ENCODE measurements at places on chromosomes 5 and 9.

DNA sequence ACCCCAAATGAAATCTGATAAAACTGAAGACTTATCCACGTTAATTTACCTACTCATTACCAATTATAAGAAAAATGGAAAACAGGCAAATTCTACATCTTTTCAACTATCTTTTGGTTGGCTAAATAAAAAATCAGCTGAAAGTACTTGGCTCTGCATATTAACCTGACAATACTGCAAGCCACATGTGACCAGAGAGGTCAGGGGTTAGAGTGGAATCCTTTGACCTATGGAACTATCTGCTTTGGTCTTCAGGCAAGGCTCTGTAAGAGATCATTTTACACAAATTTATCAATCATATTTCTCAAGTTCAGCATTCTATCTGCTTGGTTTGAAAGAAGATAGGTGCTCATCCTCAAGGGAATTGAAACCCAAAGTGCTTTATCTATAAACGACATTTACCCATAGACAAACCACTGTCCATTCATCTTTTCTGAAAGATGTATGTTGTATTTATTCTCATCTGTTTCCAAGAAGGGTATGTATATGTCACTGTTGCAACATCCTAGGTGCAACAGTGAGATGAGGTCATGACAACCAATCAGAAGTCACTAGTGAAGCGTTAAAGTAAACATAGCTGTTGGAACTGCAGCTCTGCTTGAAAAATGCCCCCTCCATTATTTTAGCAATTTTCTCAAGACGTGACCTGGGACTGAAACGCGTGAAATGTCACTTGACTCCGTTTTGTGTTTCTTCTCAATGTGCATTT lies 144.9 kb upstream of the POU5F2 start:
- no peak for DNase-seq

GRCh38 chr5:149886060-149886459 lies 58.5 kb downstream of the PDE6A start:
- peak; percentile 50 for DNase-seq

DNA sequence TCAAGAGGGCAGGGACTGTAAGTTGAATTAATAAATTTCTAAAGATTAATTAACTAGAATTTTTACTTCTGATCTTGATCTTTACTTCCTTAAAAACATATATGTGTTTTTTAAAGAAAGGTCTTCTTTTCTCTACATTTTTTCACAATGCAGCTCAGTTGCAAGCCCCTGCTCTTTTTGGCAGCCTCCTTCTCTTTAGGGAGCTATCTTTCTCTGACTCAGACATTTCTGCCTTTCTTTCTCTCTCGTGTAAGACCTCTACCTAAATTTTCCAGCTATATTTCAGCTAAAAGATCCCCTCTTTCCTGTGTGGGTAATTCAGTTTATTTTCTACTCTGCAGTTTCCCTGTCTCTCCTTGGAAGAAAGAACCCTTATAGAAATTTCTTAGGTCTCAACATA lies 38.3 kb upstream of the SNCAIP start:
- no peak for DNase-seq

DNA sequence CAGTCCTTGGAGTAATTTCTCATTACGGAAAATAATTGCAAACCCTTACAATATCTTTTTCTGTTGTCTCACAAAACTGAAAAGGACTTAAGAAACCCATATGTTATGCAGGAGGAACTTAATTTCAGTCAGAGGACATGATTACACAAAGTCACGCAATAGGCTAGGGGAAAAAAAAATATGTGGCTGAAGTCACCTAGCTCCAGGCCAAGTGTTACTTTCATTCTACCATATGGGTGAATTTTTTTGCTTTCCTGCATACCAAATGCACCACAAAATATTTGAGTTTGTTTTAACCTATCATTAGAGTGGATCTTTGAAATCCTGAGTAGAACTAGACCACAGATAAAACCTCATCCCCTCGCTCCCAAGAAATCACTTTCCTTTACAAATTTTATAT lies 523.5 kb downstream of the CAAP1 start:
- DNase-seq, result no peak

DNA sequence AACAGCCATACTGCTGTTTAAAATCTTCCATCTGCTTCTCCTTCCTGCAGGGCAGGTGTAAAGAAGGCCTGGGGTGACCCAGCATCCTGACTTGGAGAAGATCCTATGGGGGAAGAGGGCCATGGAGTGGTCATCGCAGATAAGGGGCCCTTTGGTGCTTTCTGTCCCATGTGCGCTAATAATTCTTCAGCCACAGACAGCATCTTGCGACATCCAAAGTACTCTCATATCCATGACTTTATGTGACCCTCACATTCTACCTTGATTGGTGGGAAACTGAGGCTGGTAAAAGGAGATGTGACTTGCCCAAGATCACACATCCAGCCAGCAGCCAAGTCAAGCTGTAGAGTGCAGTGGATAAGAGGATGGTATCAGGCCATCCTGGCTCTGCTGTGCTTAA lies 44.3 kb upstream of the HAND1 start:
- DNase-seq, result no peak

- no peak for DNase-seq
These were observed 107.3 kb downstream of the ZDHHC21 start for GRCh38 chr9:14585730-14586473.

DNA sequence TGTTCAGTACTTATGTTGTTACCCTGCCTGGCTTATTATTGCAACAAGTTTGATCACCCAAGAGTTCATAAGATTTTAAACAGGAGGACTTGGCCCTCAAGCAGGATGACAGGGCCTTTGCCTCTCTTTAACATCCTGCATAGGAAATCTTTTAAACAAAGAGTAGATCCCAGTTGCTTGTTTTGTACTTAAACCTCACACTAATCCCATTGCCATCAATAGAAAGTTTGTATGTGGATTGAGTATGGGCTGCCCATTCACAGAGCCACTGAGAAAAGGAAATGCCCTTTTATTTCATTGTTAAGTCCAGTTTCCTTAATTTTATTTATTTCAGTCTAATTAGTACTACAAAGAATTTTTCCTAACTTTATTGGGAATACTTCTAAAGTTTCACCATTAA lies 52.2 kb upstream of the FGF10 start:
- DNase-seq, result no peak

DNA sequence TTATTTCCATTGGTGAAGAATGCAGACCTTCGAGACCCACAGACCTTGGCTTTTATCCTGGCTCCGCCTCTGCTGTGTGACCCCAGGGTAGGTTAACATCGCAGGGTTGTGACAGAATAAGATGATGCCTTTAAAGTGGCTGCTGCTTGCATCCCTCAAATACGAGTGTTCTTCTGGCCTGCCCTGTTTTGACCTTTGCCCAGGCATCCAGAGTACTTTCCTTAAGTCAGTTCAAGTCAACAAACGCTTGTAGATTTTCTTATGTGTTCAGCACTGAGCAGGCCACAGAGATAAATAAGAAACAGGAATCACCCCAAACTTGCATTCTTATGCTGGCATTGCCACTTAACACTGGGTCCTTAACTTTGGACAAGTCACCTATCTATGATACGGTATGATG lies 50.2 kb downstream of the GPR21 start:
- DNase-seq, result no peak

- DNase-seq, result no peak
These were observed 37.4 kb upstream of the FBXW11 start for GRCh38 chr5:172043865-172044264.

- no peak for DNase-seq
These were observed 301.3 kb downstream of the PARP8 start for GRCh38 chr5:50967563-50968355.

DNA sequence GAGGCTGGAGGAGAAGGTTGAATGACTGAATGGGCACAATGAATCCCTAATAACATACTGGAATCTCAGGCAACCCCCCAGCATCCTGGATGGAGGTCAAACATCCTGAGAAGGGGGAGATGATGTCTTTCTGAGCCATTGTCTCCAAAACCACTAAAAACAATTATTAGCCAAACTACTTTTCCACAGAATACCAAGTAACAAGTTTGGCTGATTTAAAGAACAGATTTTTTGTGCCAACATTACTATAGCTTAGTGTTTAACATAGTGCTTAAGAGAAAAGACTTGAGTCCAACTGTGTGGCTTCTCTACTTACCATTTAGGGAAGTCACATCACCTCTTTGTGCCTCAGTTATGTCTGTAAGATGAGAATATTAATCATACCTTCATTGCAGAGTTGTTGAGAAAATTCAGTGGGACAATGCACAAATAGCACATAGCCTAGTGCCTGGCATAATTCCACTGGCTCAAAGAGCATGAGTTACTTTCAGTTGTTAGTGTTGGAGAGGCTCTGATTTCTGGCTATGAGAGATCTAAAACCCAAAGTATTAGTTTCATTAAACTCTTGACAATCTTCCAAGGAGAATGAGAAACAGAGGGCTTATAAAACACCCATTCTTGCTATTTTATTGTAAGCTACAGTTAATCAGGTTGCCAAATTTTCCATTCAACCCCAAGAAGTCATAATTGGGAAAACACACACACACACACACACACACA lies 111.3 kb upstream of the NR3C1 start:
- no peak for DNase-seq

DNA sequence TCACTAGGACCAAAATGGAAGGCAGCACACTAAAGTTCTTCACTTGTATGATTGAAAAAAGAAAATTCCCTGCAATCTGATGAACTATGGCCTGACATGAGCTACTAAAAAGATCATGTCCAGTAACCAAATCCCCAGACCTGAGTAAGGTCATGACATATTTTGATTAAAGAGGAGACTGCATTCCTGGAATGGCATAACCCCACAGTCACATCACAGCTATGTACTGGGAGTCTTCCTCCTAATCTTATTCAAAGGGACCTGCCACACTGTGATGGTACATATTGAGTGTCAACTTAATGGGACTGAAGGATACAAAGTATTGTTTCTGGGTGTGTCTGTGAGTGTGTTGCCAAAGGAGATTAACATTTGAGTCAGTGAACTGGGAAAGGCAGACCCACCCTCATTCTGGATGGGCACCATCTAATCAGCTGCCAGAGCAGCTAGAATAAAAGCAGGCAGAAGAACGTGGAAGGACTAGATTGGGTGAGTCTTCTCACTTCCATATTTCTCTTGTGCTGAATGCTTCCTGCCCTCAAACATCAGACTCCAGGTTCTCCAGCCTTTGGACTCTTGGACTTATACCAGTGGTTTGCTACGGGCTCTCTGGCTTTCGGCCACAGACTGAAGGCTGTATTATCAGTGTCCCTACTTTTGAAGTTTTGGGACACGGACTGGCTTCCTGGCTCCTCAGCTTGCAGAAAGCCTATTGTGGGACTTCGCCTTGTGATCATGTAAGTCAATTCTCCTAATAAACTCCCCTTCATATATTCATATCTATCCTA lies 345.0 kb downstream of the TMEM38B start:
- no peak for DNase-seq

- peak; percentile 90 for DNase-seq
These were observed 14.2 kb upstream of the CCDC180 start for GRCh38 chr9:97293207-97293721.

- no peak for DNase-seq
These were observed 194.5 kb downstream of the TRIO start for GRCh38 chr5:14337593-14337992.

DNA sequence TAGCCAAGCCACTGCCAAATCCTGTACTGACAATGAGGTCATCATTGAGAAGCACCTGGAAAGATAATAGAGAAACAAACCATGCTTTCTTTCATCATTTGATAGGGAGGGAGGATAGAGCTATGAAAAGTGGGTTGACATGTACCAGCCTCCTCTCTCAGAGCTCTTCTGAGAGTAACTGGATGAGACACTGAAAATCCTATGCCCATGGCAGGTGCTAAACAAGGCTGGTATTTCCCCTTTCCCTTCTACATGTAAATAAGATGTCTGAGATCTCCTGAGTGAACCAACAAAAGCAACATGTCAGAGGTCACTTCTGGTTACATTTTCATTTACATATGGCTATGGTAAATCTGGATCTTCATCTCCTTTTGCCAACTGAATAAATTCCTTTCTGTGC lies 45.3 kb upstream of the TRAF1 start:
- no peak for DNase-seq

GRCh38 chr5:115432691-115433090 lies 111.9 kb downstream of the FEM1C start:
- no peak for DNase-seq

DNA sequence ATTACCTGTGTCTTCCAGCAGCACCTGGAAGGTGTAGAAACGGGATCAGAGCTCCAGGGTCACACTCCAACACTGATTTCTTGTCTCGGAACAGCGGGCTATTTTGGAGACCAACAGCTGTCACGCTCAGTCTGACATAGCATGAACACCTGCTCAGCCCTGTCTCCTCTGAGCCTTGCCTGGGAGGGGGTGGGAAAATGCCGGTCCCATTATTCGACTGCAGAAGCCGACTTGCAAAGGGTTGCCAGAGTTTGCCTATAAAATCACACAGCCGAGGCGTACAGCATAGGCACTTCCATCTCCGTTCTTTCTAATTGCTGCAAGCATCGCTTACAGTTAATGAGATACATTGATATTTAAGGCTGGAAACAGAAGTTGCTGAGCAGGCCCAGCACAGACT lies 300.8 kb upstream of the MSX2 start:
- DNase-seq, result no peak

GRCh38 chr9:124780060-124780756 lies 3.3 kb downstream of the OLFML2A start:
- no peak for DNase-seq

GRCh38 chr9:111825468-111826145 lies 30.9 kb upstream of the SHOC1 start:
- no peak for DNase-seq

DNA sequence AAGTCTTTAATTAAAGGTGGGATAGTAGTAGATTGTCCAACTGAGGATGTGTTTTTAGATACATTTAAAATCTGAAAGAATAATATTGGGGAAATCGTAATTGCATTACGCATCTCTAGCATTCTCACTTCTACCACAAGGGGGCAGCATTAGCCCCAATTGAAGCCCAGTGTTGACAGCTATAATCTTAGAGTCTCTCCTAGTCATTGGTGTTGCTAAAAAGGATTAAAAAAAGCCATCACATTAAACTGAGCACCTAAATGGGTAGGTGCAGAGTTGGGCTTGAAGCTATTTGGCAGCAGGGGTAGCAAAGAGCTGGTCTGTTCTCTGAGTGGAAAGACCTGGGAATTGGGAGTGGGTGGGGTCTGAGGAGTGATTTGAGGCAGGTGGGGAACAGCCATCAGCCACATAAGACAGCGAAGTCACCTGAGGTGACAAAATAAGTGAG lies 177.2 kb downstream of the OSTF1 start:
- DNase-seq, result peak; percentile 69

DNA sequence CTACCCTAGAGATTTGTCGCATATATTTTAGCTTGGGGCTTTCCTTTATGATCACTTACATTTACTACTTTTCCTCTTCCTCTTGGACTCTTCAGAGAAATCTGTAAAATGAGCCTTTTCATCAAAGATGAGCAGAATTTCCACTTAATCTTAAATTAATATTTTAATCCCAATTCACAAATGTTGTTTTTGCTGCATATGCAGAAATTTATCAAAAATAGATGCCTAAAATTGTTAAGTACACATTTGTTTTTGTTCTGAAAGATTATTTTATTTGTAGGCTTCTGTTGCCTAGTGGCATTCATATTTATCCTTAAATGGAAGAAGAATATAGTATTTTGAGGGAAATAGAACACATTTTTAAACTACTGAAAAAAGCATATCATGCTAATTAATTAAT lies 168.6 kb downstream of the CDH9 start:
- DNase-seq, result no peak
